ENCODE measurements at places on chromosomes 16 and 17.

DNA sequence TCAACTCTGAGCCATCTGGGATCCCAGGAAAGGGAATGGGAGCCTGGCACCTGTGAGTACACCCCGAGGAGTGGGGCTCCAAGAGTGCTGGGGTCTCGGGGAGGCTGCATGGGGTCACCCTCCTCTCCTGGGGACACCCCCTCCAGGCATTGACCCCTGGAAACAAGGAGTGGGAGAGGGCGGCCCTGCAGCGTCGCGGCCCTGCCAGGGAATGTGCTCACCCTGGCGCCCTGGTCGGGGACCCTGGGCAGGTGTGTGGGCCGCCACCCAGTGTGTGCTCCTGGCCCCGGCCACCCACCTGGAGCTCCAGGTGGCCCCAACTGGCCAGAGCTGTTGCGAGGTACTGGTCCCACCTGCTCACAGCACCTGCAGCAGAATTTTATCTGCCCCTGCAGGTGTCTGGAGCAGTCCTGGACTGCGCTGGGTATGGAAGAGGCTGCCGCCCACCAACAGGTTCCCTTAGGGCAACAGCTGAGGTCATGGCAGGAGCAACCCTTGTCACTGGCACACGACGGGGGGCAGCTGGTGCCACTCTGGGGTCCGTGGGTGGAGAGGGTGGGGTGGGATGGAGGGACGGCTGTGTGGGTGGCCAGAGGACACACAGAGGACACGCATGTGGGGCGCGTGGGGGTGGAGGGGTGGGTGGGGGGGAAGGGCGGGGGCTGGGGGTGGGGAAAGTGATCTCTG lies 5.4 kb upstream of the PABPN1L start:
- DNase-seq: no peak

GRCh38 chr17:80882323-80882722 lies 109.3 kb upstream of the CHMP6 start:
- no peak for DNase-seq

DNA sequence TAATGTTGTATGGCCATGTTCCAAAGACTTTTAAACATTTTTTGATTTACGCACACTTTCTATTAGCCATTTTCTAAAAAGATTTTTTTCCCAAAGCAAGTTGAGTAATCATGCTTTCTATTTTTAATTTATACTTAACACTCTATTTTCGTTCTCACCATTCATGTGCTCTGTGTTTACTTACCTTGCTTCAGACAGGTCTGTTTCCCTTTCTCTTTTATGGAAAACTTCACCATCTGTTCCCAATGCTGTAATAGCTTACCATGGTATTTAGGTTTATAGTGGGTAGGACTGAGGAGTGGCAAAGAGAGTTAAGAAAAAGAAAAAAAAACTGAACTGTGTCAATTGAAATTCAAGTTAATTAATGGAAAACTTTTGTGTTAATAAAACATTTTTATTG lies 37.5 kb upstream of the KCNJ16 start:
- no peak for DNase-seq

GRCh38 chr16:67865318-67865717 lies 7.5 kb upstream of the EDC4 start:
- DNase-seq: no peak

- DNase-seq: no peak
These were observed 12.7 kb downstream of the SCN4A start for GRCh38 chr17:63960006-63960405.

- DNase-seq: no peak
These were observed 32.5 kb downstream of the PIMREG start for GRCh38 chr17:6476810-6477179.

GRCh38 chr17:32510466-32510865 lies 23.7 kb downstream of the CDK5R1 start:
- DNase-seq: no peak

- no peak for DNase-seq
These were observed 18.8 kb upstream of the CDK5R1 start for GRCh38 chr17:32467949-32468348.

DNA sequence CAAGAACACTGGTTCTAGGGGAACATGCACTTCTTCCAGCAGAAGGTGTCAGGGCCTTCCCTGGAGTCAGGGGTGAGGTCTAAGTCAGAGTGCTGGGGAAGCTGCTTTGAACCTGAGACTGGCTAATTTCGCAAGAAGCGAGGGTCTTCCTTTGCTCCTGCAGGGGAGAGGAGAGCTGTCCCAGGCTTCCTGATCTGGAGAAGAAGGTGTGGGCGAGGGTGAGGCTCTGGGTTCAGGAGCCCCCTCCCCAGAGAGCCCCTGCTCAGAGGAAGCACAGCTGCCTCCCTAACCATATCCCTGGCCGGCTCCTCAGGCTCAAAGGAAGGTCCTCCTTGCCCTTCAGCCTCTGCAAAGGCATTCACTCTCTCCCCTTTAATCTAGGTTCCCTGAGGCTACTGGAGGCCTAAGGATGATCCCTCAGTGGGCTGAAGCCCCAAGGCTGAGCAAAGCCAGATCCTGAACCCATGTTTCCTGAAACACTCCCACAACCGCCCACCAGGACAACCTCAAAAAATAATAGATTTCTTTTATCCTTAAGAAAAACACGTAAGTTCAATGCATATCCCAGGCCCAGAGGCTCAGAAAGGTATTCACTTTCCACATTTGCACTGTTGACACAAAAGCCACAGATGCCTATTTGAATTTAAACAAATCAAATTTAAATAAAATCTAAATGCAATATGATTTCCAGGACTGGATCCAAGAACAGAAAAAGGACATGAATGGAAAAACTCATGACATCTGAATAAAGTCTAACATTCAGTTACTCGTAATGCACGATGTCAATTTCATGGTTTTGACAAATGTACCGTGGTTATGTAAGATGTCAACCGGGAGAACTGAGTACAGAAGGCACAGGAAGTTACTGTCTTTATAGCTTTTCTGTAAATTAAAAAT lies 71.5 kb upstream of the RCVRN start:
- no peak for DNase-seq

All from stimulated activated CD4-positive, alpha-beta T cell treated with anti-CD3 and anti-CD28 coated beads, Interleukin-12 subunit alpha, Interleukin-12 subunit beta, amount 100 ng/mL, for 4 hours (primary cell).